ENCODE measurements at places on chromosomes 12 and 14.

DNA sequence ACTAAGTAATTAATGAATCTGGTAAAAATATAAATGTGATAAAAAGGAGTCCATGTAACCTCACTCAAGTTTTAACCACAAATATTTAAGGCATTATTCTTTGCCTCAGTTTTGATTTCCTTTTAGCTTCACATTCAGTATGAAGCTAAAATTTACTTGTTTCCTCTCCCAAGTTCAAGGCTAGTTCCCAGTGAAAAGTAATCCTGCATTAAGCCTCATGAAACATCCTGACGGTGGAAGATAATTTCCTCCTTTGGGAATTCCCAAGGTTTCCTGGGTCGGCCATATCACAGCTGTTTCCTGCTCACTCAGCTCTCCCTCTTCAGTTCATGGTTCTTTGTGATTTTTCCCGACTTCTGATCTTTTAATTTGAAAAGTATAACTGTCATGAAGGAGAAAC lies 1256.8 kb upstream of the FLRT2 start:
- H3K4me3 ChIP-seq, result no peak overlapping the region
- H3K27ac ChIP-seq, result no peak overlapping the region
- H3K4me1 ChIP-seq, result no peaks in the 10 kb centered on the region
- H3K36me3 ChIP-seq, result no peaks in the 10 kb centered on the region

DNA sequence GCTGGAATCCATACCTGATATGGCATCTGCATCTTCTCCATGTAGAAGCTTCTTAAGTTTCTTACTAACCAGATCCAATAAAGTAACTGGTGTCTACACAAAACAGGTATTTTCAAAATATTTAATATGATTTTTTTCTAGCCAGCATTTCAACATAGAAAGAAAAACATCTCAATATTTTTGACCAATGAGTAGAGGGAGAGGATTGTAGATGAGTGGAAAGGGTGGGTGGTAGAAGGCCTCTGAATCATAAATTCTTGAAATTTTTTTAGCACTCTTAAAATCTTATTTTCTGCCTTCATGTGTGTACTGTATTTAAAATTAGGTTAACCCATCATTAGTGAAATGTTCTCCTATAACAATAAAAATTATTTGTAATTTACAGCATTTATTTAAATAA lies 18.0 kb downstream of the DEPDC4 start:
- H3K4me3 ChIP-seq, result no peak overlapping the region
- H3K27me3 ChIP-seq, result no peaks in the 10 kb centered on the region
- H3K27ac ChIP-seq, result no peak overlapping the region

DNA sequence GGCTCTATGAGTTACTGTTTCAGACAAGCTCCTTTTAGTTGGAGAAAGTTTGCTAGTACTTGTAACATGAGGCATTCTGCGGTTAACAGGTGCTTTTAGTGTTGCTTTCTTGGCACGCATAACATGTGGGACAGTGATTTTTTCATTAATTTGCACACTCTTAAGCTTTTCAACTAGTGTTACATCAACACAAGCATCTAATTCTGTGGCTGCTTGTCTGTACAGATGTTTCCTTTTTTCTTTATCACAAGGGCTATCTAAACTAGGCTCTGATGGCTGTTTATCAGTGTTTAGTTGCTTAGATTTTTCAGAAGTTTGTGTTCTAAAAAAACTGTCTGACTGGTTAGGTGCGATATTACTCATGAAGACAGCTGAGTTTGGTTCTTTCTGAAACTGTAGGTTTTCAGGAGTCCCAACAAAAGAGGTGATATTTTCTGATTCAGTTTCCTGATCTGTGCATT lies 120.1 kb downstream of the RALGAPA1 start:
- no peak for DNase-seq
- no peak overlapping the region for H3K4me3 ChIP-seq
- peaks cover 16% of the 10 kb centered on the region for H3K4me1 ChIP-seq
- peak overlapping the region; percentile 85 for H3K27ac ChIP-seq
- H3K27me3 ChIP-seq, result no peaks in the 10 kb centered on the region
- H3K36me3 ChIP-seq, result peaks cover 36% of the 10 kb centered on the region

DNA sequence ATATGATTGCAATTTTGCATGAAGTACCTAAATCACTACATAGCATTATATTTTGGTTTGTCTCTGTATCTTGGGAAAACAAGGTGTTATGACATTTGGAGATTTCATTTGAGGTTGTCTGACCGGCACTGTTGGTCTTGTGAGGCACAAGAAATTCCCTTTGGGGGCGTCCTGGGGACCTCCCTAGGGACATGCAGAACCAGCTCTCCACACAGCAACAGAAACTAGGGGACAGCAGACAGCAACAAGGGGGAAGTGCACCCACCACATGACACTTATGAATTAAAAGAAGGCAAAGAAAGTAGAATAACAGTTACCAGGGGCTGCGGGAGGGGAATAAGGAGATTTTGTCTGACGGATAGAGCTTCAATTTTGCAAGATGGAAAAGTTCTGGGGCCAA lies 14.4 kb downstream of the DDX54 start:
- H3K4me3 ChIP-seq, result no peak overlapping the region
- no peaks in the 10 kb centered on the region for H3K27me3 ChIP-seq
- H3K4me1 ChIP-seq, result peaks cover 3% of the 10 kb centered on the region
- no peak for DNase-seq

GRCh38 chr14:36383767-36384431 lies 63.5 kb upstream of the MBIP start:
- no peak overlapping the region for H3K27ac ChIP-seq
- H3K4me3 ChIP-seq, result no peak overlapping the region
- peaks cover 8% of the 10 kb centered on the region for H3K27me3 ChIP-seq
- H3K36me3 ChIP-seq, result no peaks in the 10 kb centered on the region
- no peak for DNase-seq

DNA sequence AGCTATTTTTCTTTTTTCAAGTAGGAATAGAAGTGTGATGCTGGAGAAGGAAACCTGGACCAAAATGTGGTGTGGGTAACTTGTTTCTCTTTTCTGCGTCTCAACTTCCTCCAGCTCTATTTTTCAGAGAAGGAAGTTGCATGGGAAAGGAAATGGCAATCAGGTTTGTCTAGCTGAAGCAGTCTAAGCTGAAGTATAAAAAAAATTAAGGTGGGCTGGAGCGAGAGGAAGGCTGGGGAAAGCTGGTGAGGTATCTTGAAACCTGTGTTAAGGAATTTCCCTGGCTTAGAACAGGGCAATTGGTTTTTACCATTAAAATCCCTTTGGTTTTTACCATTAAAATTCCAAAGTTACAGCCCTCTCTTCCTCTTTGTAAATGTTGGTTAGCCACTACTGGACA lies 34.2 kb upstream of the NINJ2 start:
- DNase-seq, result no peak
- peaks cover 6% of the 10 kb centered on the region for H3K36me3 ChIP-seq
- no peaks in the 10 kb centered on the region for H3K27me3 ChIP-seq

GRCh38 chr14:55914771-55915170 lies 203.4 kb upstream of the PELI2 start:
- DNase-seq, result no peak
- no peaks in the 10 kb centered on the region for H3K36me3 ChIP-seq
- H3K4me1 ChIP-seq, result no peaks in the 10 kb centered on the region
- H3K4me3 ChIP-seq, result no peak overlapping the region
- H3K27me3 ChIP-seq, result peaks cover 27% of the 10 kb centered on the region
- H3K27ac ChIP-seq, result no peak overlapping the region

- no peak overlapping the region for H3K4me3 ChIP-seq
- no peaks in the 10 kb centered on the region for H3K27me3 ChIP-seq
- H3K36me3 ChIP-seq, result no peaks in the 10 kb centered on the region
- H3K27ac ChIP-seq, result no peak overlapping the region
- no peak for DNase-seq
Measured at GRCh38 chr12:69115099-69115498, 124.3 kb upstream of the CPSF6 start.

GRCh38 chr14:105365681-105366080 lies 32.7 kb upstream of the TEX22 start:
- H3K36me3 ChIP-seq, result peaks cover 7% of the 10 kb centered on the region
- no peak for DNase-seq
- no peaks in the 10 kb centered on the region for H3K27me3 ChIP-seq

DNA sequence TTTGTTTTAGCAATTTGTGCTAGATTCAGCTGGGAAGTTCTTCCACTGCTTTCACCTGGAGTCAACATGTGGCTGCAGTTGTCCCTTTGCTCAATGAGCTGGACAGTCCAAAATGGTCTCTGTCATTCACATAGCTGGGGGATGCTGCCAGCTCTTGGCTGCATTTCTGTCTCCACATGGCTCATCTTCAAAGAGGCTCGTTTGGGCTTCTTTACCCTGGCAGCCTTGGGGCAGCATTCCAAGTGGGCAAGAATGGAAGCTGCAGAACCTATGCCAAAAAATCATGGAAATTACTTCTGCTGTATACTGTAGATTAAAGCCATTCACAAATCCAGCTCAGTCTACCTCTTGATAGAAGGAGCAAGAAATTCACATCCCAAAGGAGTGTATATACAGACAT lies 199.1 kb downstream of the SLC5A8 start:
- no peak overlapping the region for H3K27ac ChIP-seq
- DNase-seq, result no peak
- H3K4me3 ChIP-seq, result no peak overlapping the region
- no peaks in the 10 kb centered on the region for H3K27me3 ChIP-seq
- no peaks in the 10 kb centered on the region for H3K4me1 ChIP-seq

DNA sequence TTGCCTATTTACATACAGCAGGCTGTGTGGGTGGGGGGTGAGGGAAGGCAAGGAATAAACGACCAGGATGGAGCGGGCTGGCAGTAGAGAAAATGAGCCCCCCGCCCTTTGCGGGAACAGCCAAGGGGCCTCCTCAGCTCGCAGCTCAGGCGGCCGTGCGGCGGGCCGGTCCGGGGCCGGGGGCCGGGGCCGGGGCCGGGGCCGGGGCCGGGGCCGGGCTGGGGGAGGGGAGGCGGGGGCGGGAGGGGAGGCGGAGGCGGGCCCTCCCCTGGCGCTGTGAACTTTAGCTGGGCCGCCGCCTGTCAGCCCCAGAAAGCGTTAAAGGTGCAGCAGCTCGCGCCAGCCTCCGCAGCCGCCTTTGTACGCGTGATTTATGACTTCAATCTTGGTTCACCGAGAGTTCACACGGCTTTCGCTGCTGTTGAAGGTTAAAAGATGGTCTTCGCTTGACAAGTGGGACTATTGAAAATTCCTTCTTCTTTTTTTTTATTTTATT lies 28.8 kb downstream of the HOXC4 start:
- peaks cover 24% of the 10 kb centered on the region for H3K4me1 ChIP-seq
- DNase-seq, result peak; percentile 52
- peak overlapping the region; percentile 76 for H3K4me3 ChIP-seq
- no peaks in the 10 kb centered on the region for H3K36me3 ChIP-seq

GRCh38 chr14:92386165-92386564 lies 63.2 kb downstream of the SLC24A4 start:
- no peaks in the 10 kb centered on the region for H3K27me3 ChIP-seq
- no peak overlapping the region for H3K27ac ChIP-seq
- no peaks in the 10 kb centered on the region for H3K36me3 ChIP-seq
- no peak overlapping the region for H3K4me3 ChIP-seq

DNA sequence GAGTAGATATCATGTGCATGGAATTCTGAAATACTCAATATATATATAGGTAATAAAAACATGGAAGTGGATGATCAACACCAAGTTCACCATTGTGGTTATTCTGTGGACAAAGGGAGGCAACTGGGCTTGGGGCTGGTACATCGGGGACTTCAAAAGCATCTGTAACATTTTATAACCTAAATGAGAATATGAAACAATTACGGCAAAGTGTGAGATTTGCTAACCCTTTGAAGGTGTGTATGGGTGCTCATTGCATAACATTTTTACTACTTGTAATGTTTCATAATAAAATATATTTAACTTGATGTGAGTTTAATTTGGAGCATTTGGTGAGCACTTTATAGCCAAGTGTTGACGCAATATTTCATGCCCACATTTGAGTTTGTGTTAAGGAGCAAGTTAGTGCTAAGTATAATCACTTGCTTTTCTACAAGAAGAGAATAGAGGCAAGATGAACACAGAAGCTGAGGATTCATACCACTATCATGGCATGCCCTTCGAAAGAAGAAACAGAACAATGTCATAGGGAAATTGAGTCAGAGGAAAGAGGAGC lies 109.3 kb downstream of the NTN4 start:
- no peak for DNase-seq
- no peaks in the 10 kb centered on the region for H3K36me3 ChIP-seq
- no peak overlapping the region for H3K4me3 ChIP-seq
- H3K27ac ChIP-seq, result no peak overlapping the region
- no peaks in the 10 kb centered on the region for H3K4me1 ChIP-seq
- peaks cover 2% of the 10 kb centered on the region for H3K27me3 ChIP-seq
